ENCODE measurements at places on chromosomes 13 and 19. TPM values are rescaled to one million over a fixed set of nuclear protein-coding genes. Genes with fewer than 3 reads are reported as not detected.

Gene FFAR2
- not detected for total RNA-seq

Gene DCLK1
- under 0.01 TPM for total RNA-seq

Gene ATP4B
- not detected for total RNA-seq

Gene NLRP11
- total RNA-seq: not detected

Gene ZNF561
- total RNA-seq: 134 TPM

Data from nasal cavity respiratory epithelium epithelial cell of viscerocranial mucosa (primary cell).